ENCODE measurements at places on chromosomes 11 and 22.

GRCh38 chr11:72413914-72414628 is 20.3 kb downstream of the CLPB start:
- DNase-seq = peak; percentile 48

DNA sequence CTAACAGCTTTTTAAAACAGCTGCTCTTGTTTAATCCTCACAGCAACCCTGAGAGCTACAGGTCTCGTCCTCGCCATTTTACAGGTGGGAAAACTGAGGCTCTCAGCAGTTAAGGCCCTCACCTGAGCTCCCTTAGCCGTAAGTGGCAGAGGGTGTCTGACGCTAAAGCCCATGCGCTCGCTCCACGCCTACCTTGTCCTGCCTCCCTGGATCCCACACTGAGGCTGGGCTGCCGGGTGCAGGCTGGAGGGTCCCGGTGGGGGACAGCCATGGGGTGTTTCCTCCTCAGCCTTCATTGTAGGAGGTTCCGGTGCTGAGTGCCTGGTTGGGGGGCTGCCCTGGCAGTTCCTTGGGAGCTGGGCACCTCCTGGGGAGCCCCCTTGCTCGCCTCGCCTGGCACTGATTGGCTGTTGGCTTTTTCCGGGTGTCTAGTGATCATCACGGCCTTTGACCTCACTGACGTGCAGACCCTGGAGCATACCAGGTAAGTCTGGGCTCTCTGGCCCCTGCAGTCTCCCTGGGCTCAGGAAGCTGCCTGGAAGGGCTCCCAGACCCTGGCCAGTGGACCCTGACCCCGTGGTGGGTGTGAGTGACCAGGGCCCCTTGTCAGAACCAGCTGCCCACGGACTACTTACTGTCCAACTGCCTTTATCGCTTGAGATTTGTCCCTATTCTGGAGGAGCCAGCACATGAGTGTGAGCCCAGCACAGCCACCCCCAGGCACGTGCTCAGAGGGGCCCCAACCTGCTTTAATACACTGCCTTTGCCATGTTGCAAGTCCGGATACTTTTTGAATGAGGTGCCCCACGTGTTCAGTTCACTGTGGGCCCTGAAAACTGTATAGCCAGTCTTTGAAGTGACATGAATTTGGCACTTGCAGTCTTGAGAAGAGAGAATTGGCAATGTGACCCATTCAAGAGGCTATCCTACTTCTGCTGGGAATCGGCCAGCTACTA is 12.6 kb downstream of the RAB36 start:
- DNase-seq = no peak

- no peak for DNase-seq
Measured at GRCh38 chr11:57421066-57421465, 5.9 kb downstream of the SLC43A3 start.

DNA sequence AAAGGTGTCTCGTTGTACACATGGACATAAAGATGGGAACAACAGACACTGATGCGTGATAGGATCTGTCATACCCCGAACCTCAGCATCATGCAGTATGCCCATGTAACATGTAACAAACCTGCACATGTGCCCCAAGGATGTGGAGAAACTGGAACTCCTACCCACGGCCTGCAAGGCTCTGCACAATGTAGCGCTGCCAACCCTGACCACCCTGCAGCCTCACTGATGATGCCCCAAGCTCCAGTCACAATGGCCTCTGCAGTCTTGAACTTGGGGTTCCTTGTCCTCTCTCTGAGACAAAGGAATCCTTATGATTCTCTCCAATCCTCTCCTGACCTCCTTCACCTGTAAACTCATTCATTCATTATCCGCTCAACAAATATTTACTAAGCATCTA is 14.2 kb downstream of the LMO1 start:
- no peak for DNase-seq

DNA sequence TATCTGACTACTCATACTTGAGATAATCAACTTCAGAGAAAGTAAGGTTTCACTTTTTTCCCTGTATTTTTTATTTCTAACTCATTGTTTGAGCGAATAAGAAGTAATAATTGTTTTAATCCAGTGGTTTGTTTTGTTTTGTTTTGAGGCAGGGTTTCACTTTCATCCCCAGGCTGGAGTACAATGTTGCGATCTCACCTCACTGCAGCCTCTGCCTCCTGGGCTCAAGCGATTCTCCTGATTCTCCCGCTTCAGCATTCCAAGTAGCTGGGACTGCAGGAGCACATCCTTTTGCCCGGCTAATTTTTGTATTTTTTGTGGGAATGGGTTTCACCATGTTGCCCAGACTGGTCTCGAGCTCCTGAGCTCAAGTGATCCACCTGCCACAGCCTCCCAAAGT is 8.6 kb downstream of the GTF2H1 start:
- DNase-seq = no peak

GRCh38 chr22:49274754-49275380 is 552.8 kb downstream of the BRD1 start:
- no peak for DNase-seq

DNA sequence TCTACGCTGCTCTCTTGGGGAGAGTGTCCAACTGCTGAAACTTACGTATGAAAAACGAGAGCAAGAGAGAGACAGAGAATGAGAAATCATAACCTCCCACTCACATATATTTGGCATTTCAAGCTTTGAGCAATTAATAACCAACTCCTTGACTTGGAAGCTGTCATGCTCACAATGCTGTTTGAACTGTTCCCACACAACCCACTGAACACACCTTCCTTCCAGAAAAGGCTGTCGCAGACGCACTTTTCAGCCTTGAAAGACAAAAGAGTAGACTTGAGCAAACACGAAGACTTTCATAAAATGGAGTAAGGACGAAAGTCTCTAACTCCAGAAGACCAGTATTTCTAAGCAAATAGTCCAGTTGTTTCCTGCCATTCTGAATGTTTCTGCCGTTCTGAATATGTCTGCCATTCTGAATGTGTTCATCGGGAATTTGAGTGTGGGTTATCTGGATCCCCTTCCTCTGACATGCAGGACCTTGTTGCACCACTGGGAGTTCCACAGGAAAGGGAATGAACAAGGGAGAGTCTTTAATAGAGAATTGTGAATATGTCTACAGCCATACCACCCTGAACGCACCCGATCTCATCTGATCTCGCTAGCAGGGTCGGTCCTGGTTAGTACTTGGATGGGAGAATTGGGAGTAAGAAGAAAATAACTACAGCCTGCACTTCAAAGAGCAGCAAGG is 86.2 kb upstream of the BARX2 start:
- no peak for DNase-seq

DNA sequence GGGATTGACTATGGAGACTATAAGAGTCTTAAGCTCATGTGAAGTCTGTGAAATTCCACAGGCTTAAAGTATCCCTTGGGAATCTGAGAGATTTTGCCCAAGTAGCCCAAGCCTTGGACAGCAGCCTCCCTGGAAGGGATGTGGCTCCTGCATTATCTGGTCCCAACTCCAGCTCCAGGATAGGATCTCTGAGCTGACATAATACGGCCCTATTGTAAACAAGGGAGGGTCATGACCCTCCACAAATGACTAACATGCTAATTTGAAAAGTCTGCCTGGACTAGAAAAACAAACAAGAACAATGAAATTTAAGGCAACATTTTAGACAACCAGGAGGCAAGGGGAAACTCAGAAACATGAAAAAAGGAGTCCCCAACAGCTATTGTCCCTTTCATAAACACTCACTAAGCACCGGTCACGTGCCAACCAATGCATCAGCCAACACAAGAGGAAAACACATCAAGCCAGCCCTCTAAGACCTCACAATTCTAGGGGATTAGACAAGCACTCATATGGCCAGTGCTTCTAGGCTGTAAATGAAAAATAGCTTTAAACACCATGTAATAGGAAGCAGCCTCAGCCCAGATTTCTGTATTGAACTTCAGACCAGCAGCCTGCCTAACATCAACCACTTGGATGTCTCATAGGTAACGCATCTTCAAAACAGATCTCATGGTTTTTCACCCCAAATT is 101.2 kb upstream of the TIMP3 start:
- DNase-seq = no peak

GRCh38 chr11:43245466-43245865 is 66.3 kb upstream of the API5 start:
- DNase-seq = no peak

DNA sequence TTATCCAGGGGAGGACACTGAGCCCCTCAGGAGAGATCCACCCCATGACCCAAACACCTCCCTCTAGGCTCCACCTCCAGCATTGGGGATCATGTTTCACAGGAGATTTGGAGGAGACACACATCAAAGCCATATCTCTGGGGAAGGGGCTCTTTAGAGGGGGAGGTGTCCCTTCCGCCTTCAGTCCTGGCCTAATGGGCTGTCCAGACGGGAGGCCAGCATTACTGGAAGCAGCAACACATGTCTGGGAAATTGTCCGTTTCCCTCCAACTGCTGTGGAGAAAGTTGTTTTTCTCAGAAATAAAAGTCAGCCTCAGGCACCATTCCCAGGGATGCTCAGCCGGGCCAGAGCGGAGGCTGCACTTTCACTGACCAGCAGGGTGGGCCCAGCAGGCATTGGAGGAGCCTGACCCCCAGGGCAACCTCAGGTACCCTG is 9.5 kb downstream of the CACNA1I start:
- DNase-seq = no peak

GRCh38 chr11:129264114-129264513 is 72.0 kb upstream of the ARHGAP32 start:
- no peak for DNase-seq

GRCh38 chr11:100890789-100891188 is 203.7 kb downstream of the ARHGAP42 start:
- no peak for DNase-seq

DNA sequence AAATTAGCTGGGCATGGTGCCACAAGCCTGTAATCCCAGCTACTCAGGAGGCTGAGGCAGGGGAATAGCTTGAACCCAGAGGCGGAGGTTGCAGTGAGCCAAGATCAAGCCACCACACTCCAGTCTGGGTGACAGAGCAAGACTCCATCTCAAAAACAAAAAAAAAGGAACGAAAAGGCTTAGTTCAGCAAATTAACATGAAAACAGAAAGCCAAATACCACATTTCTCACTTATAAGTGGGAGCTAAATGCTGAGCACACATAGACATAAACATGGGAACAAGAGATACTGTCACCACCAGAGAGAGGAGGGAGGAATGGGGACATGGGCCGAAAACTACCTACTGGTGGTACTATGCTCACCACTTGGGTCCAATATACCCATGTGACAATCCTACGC is 38.6 kb downstream of the SCGB1A1 start:
- DNase-seq = no peak

- DNase-seq = no peak
Measured at GRCh38 chr11:97621282-97621681, 1231.5 kb downstream of the JRKL start.

- DNase-seq = peak; percentile 73
Measured at GRCh38 chr11:67505605-67506396, 638 bp upstream of the PITPNM1 start.

GRCh38 chr11:102408339-102408738 is 44.2 kb downstream of the TMEM123 start:
- no peak for DNase-seq

- DNase-seq = no peak
Measured at GRCh38 chr11:110219006-110219785, 77.2 kb downstream of the RDX start.

DNA sequence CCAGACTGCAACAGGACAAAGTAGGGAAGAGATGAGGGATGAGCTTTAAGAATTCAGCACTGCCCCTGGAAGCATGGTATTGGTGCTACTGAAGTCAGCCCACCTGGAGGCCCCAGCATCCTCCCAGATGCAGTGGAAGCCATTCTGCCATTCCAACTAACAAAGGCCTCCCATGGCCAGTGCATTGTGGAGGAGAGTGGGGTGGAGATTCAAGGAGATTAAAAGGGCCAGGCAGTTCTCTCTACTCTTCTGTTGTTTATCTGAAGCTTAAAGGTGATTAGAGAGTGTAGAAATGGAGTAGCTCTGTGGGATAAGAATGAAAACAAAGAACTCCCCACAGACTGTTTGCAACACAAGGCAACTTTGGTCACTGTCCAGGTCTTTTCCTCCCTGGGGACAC is 24.1 kb upstream of the TSKU start:
- DNase-seq = no peak

DNA sequence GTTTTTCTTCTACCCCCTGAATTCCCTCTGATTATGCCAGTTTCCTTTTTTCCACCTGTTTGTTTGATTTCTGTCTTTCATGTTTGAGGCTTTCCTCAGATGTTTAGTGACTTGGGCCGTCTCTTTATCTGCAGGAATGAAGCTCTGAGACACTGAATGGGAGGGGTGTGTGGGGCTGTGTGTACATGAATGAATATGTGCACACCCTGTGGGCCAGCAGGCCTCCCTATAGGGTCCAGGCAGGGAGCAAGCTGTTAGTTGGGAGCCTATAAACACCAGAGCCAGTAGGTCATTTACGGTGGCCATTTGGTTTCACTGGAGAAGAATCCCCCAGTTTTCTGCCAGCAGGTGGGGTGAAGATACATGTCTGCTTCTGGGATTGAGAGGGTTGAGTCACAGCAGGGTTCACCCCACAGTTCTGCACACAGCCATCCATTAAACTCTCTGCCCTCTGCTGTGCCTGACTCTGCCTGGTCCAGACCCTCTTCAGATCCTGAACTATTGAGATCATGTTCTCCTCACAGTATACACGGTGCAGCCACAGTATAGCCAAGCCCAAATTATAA is 34.8 kb downstream of the BARX2 start:
- no peak for DNase-seq

GRCh38 chr11:59380263-59381059 is 21.8 kb downstream of the OR5AN1 start:
- no peak for DNase-seq

DNA sequence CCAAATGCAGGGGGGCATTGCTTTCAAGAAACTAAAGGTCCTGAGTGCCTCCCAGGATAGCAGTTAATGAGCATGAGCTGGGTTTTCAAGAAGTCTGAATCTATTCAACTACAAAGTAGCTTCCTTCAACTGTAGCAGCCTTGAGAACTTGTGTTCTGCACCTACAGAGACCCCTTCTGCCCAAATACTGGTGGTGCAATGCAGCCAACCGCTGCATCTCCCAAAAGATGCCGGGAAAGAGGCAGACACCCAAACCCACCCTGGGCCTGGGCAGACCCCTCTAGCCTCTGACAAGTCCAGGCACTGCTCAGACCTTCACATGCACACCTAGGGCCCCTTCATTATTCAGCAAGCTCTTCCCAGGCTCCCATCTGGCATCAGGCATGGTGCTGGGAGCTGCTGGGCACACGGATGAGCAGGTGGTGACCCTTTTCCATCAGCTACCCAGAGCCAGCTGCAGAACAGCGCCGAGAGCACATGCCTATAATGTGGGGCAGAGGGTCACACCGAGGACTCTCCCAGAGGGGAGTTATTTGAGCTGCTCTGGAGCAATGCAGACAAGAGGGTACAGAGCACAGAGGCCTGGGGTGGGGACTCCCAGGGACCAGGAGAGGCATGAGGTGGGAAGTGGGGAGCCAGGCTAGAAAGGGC is 44.9 kb upstream of the ETS1 start:
- DNase-seq = no peak

All from stimulated activated CD8-positive, alpha-beta memory T cell treated with anti-CD3 and anti-CD28 coated beads, Interleukin-7, amount 100 ng/mL, for 1 hour (primary cell).